T-helper 17 cell (primary cell): ENCODE measurements at places on chromosomes 5 and 9. TPM values are rescaled to one million over a fixed set of nuclear protein-coding genes. Genes with fewer than 3 reads are reported as not detected.
A peak's percentile ranks its signal among the peaks of the same experiment; 100 is the strongest.

The MVB12B gene
- total RNA-seq = 10.4 TPM

The ORM1 gene
- not detected for total RNA-seq

The PIP5K1B gene
- 0.99 TPM for total RNA-seq

The ST6GALNAC4 gene
- total RNA-seq = 22.1 TPM

The PRR16 gene
- not detected for total RNA-seq

The NTNG2 gene
- 3.3 TPM for total RNA-seq

The STX17 gene
- 27.1 TPM for total RNA-seq

The SPATA31D3 gene
- not detected for total RNA-seq

The SLC6A7 gene
- total RNA-seq = not detected

The NPR3 gene
- 0.50 TPM for total RNA-seq

The SLC6A19 gene
- total RNA-seq = not detected

GRCh38 chr5:14628346-14628745 is 36.2 kb upstream of the OTULIN start:
- peak; percentile 39 for DNase-seq

DNA sequence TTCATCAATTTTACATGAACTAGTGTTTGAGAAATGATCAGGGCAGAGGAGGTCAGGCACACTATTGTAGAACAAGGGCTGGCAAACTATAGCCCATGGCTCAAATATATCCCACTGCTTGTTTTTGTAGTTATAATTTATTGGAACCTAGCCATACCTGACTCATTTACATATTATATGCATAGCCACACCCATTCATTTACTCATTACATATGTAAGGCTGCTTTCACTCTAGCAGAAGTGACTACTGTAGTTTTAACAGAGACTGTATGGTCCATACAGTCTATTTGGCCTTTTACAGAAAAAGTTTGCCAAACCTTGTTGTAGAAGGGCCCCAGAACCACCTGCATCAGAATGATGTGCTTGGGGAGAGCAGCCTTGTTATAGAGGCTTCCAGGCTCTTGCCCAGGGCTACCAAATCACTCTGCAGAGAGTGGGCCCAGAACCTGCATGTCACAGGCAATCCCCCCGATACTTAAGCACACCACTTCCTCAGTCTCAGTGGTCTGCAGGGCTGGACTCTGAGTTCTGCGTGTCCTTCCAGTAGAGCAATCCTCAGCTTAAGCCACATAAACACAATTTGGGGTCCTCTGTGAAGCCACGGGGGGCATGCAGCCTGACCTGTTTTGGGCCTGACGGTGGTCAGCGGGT is 6.7 kb downstream of the ANKS6 start:
- DNase-seq = no peak

- no peak for DNase-seq
These were observed 460.8 kb downstream of the ENC1 start for GRCh38 chr5:74179701-74180100.

- DNase-seq = no peak
These were observed 61.0 kb upstream of the TEX48 start for GRCh38 chr9:114742947-114743346.

DNA sequence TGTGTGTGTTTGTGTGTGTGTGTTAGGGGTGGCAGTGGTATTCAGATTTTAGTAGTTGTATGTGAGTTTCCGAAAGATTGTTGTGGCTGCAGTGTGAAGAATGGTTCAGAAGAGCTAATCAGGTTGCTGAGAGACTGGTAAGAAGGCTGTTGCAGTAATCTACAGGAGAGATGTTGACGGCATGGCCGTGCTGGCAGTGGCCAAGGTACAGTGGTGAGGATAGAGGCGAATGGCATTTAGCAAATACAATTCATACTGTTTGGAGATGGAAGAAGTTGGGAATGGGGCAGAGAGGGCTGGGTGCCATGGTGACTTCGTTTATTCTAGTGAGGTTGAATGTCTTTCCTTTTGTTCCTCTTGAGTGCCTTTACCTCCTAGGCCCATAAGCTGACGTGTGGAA is 77.5 kb upstream of the SPATA31D4 start:
- DNase-seq = no peak

DNA sequence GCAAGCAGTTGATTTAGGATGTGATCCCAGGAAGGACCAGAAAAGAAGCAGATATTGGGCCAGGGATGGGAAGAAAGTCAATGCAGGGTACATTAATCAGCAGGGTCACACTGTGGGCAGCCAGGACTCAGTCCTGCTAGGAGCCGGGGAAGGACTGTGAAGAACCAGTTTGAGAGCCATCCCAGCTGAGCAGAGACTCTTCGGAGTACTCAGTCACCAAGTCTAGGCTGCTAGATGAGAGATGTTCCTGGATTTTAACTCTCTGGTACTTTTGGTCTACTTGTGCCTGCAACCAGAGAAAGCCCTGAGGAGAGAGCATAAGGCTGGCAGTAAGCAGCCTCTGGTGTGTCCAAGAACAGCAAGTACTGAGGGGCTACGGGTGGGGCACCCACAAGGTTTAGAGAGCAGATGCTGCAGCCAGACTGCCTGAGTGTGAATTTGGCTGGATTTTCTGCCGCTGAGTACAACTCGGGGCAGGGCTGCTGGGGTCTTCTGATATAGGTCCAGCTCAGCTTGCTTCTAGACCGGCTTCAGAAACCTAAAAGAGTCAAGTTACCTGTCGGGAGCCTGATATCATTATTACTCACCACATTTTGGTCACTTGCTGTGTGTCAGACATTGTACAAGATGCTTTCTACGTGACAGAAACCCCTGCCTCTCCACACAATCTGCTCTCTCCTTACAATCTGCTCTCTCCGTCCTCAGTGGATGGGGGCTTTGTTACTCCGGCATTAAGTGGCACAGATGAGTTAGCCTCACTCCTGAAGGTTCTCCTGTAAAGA is 250.2 kb upstream of the GAS1 start:
- no peak for DNase-seq

- no peak for DNase-seq
These were observed 59.0 kb upstream of the ITGA1 start for GRCh38 chr5:52728686-52729085.

DNA sequence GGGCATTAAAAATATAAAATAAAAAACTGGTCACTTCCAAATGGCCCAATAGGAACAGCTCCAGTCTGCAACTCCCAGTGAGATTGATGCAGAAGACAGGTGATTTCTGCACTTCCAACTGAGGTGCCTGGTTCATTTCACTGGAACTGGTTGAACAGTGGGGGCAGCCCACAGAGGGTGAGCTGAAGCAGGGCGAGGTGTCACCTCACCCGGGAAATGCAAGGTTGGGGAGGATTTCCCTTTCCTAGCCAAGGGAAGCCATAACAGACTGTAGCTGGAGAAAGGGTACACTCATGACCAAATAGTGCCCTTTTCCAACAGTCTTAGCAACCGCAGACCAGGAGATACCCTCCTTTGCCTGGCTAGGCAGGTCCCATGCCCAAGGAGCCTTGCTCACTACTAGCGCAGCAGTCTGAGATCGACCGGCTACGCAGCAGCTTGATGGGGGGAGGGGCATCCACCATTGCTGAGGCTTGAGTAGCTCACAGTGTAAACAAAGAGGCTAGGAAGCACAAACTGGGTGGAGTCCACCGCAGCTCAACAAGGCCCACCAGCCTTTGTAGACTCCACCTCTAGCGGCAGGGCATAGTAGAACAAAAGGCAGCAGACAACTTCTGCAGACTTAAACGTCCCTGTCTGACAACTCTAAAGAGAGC is 12.7 kb downstream of the RLN1 start:
- DNase-seq = peak; percentile 39

- no peak for DNase-seq
These were observed 309.7 kb downstream of the CYLC2 start for GRCh38 chr9:103304797-103305196.

DNA sequence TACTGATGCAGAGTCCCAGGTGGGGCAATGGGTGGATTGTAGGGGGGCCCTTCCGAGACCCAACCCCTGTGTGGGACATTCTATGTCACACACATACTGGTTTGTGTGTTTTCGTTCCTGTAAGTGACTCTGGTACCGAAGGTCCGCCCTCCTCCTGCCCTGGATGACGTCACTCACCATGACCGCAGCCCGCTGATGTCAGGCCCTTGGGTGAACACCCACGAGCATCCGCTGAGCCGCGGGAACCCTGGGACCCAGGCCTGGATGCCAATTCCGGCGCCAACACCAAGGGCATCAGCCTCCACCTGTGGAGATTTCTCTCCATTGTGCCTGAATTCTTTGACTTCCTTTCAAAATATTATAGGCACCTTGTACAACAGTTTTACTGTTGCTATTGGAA is 184.3 kb downstream of the MTRR start:
- DNase-seq = no peak
